ENCODE measurements at places on chromosomes 16 and 17. TPM values are rescaled to one million over a fixed set of nuclear protein-coding genes. Genes with fewer than 3 reads are reported as not detected.

Gene IKZF3
- 23.9 TPM for polyA plus RNA-seq

Gene WIPI1
- polyA plus RNA-seq, result 17.8 TPM

Gene TP53TG3C
- polyA plus RNA-seq, result not detected

Gene CALB2
- 0.78 TPM for polyA plus RNA-seq

Gene HEATR3
- 20.0 TPM for polyA plus RNA-seq

Data from thymus (tissue), 14 donors.